Activated CD4-positive, alpha-beta T cell treated with anti-CD3 and anti-CD28 coated beads for 36 hours (primary cell): ENCODE measurements at places on chromosomes 5 and 9. TPM values are rescaled to one million over a fixed set of nuclear protein-coding genes. Genes with fewer than 3 reads are reported as not detected.

The EGFLAM gene
- not detected for total RNA-seq

DNA sequence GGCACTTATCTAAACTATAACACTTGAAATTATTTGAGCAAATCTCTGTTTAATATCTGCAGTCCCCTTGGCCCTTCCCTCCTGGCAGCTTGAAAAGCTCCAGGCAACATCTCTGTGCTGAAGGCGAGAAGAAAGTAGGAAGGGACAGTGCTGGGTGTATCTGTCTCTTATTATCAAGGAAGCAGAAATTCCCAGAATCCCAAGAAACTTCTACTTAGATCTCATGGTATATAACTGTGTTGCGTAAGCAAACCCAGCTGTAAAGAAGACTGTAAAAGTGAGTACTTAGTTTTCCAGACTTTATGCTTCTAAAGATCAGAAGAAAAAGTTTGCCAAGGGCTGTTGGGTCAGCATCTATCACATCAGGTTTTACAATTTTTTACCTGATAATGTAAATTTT is 1869.8 kb downstream of the MAT2B start:
- DNase-seq = no peak

DNA sequence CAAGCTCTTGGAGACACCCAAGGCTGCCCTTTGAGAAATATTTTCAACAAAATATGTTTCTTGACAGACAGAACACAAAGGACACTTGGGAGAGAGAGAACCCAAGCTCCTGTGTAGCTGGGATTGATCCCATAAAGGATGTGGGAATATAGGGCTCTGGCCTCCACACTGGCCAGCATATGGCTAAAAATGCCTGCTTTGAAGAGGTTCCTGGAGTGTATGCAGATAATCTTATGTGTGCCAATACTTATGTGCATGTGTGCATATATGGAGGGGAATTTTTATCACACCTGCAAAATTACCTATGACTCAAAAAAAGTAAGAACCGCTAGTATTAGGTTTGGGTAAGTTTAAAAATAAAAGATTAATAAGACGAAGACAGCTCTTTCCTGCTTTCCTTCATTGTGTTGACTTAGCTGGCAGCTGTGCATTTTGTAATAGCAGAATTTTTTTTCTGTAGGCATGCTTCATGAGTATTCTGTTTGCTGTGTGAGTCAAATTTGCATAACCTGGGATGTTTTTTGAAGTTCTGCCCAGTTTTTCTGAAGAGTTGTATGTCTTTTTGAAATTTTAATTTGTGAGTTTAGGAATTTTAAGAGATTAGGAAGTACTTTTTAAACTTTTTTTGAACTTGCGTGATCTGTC is 42.6 kb downstream of the HACD4 start:
- DNase-seq = no peak

The CSF2 gene
- total RNA-seq = 52.6 TPM

DNA sequence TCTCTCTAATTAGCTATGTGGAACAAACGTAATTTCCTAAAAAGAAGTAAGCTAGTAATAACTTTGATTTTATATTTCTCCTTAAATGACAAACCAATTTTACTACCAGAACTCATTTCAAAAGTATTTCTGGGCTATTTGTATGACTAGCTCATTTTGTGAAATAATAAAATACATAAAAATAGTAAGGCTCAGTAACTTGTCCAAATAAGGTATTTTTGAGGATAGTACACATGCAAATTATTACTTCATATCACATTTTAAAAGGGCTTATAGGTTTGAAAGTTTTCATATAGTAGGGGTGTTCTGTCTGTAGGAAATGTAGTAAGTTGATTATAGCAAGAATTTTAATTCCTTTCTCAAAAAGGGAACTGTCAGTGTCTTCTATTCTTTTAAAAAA is 26.5 kb downstream of the C9orf85 start:
- no peak for DNase-seq

The DMGDH gene
- 0.86 TPM for total RNA-seq

DNA sequence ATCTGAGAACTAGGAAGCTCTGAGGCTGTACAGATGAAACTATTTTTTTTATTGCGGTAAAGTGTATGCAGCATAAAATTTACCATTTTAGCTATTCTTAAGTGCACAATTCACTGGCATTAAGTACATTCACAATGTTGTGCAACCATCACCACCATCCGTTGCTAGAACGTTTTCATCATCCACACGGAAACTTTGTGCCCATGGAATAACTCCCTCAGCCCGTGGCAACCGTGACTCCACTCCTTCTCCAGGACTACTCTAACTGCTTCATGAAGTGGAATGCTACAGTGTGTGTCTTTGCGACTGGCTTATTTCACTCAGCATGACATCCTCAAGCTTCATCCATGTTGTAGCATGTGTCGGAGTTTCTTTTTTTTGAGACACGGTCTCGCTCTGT is 57.1 kb downstream of the COL23A1 start:
- DNase-seq = no peak

DNA sequence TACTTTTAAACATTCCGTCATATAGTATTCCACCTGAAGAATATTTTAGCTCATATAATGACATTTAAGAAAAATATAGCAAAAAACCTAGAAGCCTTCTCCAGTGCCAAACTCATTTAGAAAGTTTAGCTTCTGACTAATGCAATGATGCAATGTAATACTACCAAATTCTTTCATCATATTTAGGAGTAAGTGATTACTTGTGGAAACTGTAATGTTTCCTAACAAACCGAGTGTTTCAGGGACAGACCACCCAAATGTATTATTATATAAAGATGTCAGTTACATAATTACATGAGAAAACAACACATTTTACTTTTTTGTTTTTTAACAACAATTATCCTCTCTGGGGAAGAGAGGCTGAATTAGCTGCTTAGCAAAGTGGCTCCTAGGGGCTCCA is 316.2 kb downstream of the ARL15 start:
- DNase-seq = no peak

The TMEFF1 gene
- 0.27 TPM for total RNA-seq

DNA sequence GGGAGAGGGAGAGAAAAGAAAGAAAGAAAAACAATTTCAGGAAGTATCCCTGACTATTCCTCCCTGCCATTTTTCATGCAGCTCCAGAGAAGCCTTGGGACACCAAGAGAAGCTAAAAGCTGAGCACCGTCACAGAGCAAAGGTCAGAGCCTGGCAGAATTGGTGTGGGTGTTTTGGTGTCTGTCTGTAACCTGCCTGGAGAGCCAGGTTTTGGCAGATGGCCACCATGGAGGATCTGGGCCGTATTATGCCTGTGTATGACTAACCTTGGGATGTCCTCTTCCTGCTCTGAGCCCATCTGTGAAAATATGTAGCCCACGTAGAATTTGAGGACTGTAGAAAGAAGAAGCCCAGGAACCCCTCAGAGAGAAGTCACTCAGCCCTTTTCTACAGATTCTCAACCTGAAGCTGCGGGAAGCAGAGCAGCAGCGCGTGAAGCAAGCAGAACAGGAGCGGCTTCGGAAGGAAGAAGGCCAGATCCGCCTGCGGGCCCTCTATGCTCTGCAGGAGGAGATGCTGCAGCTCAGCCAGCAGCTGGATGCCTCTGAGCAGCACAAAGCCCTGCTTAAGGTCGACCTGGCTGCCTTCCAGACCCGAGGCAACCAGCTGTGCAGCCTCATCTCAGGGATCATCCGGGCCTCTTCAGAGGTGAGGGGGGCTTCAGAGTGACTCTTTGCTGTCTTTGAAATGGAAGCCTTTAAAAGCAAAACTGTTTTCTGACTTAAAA is 18.8 kb downstream of the GLE1 start:
- DNase-seq = no peak

DNA sequence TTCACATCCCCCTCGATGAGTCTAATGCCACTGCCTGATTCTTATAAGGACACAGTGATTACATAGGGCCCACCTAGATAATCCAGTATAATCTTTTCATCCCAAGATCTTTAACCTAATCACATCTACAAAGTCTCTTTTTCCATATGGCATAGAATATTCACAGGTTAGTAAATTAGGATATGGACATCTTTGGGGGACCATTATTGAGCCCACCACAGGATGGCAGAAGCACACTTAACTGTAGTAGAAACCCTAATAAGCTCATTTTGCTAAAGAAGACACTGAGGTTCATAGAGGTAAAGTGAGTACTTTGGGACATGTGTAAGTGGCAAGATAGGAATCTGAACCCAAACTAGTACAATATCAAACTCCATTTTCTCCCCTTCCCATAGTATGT is 38.9 kb downstream of the ASTN2 start:
- DNase-seq = no peak

The CDC25C gene
- 15.9 TPM for total RNA-seq

DNA sequence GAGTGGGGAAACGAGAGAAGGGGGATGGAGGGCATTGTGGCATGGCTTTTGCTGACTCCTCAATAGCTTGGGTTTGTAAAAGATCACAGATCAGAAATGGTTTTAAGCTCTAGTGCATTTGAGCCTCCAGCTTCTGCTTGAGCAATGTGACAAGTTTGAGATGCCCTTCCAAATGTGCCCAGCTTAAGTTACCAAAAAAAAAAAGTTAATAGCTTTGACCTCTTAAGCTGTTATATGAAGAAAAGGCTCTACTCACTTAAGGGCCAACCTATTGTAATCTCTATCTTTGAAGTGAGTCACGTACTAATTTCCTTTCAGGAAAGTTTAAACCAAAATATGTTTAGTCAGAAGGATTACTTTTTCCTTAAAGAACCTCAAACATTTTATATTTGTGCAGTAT is 428.8 kb upstream of the ACTBL2 start:
- no peak for DNase-seq

GRCh38 chr9:93899609-93900435 is 55.3 kb downstream of the BARX1 start:
- DNase-seq = no peak

DNA sequence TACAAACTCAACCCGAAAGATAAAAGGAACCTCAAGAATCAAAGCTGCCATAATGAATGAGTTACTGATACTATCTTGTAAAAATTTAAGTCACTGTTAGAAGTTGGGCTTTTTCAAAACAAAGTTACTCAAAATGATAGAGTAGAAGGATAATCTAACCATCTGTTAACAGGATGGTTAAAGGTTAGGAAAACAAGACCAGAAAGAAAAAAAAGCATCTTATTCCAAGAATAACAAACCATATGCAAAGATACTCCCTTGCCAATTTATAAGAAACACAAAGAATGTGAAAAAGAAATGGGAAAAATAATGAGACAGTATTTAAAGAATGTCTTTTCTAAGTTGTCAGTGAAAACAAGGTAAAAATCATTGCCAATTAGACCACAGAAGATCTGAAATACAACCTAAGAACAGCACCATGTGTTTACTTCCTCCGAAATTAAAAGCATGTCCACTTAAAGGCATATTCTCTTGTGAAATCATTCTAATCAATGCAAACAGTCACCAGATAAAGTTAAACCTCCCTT is 51.2 kb downstream of the STRBP start:
- DNase-seq = no peak

DNA sequence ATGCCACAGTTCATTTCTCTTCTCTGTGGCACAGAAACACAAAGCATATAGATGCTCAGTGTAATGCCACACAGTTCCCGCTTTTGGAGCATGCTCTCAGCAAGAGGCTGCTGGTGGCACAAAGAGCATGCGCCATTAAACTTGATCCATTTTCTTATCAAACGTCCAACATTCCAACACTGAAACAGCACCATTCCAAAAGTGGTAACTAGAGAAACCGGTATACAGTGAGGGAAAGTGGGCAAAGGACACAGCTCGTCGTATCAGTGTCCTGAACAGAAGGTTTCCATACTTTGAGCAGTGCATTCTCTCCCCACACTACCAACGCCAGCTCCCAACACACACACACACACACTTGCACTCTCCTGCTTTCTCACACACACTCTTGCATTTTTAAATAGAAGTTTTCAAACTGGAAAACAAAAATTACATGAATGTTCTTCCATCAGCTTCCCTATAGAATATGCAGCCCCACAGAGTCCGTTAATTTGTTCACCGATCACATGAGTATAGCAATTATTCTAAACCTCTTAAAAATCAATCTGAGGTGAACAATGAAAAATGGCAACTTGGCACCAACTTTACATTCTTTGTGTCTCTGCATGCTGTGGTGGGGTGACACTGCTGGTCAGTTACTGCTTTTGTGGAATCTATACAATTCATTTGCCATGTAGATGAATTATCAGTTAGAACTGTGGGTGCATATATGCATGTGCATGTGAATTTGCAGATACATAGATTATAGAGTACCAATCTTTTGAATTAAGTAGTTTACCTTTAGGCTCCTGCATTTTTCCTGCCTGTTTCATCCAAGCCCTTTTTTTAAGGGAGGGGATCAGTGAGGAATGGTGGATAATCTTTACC is 5.7 kb downstream of the NFIB start:
- no peak for DNase-seq

GRCh38 chr5:124707520-124707919 is 38.9 kb downstream of the ZNF608 start:
- DNase-seq = no peak

The PCDHGB1 gene
- total RNA-seq = not detected

GRCh38 chr5:180591311-180591887 is at the start of gene SCGB3A1:
SCGB3A1 (minus strand) TSS chr5:180591499; CDS start chr5:180591462, 37 bp downstream.
- no peak for DNase-seq

DNA sequence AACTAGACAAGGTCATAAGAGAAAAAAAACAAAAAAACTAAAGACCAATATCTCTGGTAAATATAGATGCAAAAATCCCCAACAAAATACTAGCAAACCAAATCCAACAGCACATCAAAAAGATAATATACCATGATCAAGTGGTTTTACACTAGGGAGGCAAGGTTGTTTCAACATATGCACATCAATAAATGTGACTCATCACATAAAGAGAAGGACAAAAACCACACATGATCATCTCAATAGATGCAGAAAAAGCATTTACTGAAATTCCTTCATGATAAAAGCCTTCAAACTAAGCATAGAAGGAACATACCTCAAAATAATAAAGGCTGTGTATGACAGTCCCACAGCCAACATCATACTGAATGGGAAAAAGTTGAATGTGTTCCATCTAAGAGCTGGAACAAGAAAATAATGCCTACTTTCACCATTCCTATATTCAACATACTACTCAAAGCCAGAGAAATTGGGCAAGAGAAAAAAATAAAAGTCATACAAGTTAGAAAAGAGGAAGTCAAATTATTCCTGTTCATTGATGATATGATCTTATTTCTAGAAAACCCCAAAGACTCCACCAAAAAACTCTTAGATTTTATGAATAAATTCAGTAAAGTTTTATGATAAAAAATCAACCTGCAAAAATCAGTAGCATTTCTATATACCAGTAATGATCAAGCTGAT is 72.2 kb upstream of the FAM169A start:
- no peak for DNase-seq

The PCA3 gene
- not detected for total RNA-seq

The FYB1 gene
- total RNA-seq = 171 TPM

- DNase-seq = no peak
Observed at GRCh38 chr9:125888211-125888610, 141.0 kb downstream of the PBX3 start.

The SPINK7 gene
- not detected for total RNA-seq

DNA sequence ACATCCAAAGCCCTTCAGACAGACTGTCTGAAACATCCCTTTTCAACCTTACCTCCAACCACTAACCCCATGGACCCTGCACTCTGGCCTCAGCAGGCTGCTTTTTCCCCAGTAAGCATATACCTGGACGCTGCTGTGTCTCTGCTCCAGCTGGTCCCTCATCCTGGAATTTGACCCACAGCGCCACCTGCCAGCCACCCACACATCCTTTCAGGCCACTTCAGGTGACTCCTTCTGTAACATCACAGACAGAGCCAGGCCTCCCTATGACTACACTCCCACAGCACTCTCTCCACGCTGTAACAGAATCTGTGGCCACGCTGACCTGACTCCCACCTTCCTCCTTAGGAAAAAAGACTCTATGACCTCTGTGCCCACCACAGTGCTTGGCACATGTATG is 3.4 kb downstream of the MGAT1 start:
- no peak for DNase-seq
